ENCODE measurements at places on chromosomes 7 and 10. TPM values are rescaled to one million over a fixed set of nuclear protein-coding genes. Genes with fewer than 3 reads are reported as not detected.
A peak's percentile ranks its signal among the peaks of the same experiment; 100 is the strongest.

DNA sequence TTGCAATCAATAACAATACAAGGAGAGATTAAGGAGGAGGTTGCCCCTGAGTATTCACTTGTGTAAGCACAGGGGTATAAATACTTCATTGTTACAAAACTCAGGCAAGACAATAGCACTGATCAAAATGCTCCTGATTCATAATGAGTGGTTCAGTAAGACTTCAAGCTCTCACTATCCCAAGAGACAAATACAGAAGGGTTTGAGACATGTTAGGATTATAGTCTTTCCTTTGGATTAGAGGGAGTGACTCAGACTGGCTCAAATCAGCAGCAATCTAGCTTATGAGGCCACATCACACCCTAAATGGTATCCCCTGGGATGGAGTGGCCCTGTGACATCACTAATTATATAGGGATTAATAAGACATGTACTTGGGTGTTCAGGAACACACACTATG lies 167.2 kb upstream of the HGF start:
- no peak for DNase-seq

- peak; percentile 63 for DNase-seq
Measured at GRCh38 chr10:79905322-79906314, 43.3 kb downstream of the SFTPD start.

GRCh38 chr7:153017223-153017622 lies 257.7 kb downstream of the ACTR3B start:
- DNase-seq = no peak

GRCh38 chr10:51860257-51860656 lies 160.9 kb upstream of the CSTF2T start:
- no peak for DNase-seq

DNA sequence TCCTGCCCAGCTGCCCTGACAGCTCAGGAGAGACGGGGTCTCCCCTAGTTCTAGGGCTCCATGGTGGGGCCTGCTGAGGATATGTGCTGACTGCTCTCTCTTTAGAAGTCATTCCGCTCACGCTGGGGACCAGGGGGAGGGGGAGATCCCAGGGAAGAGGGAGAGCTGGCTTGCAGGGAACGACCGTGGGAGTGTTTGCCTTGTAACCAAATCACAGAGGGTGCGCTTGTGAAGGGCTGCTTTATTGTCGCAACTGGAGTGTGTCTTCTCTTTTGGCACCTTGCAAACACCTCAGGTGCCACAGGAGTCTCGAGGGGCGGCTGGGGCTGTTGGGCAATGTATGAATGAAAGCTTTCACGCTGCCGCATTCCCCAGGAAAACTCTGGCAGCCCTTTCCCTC lies 531.3 kb upstream of the MKI67 start:
- DNase-seq = no peak

GRCh38 chr7:78714356-78714755 lies 739.1 kb downstream of the MAGI2 start:
- DNase-seq = no peak

DNA sequence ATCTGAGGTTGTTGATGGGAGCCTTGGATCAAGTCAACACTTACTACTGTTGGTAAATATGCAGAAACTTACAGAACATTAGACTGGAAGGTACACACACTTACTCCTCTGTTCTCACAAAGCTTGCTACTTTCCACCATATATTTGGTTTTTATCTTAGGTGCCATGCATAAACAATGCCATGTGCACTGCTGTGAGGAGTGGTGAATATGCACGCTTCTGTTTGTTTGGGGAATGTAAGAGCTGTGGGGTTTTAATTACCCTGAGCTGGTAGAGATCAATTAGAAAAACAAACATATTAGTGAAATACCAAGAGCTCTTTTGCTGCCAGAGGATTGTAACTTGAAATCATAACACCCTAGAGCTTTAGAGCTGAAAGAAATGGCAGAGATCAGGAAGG lies 79.8 kb upstream of the ARID5B start:
- DNase-seq = no peak

ITGA8 gene
- total RNA-seq = not detected

BTBD16 gene
- not detected for total RNA-seq

IL6 gene
- total RNA-seq = 0.35 TPM
